ENCODE measurements at places on chromosomes 12 and 14.

DNA sequence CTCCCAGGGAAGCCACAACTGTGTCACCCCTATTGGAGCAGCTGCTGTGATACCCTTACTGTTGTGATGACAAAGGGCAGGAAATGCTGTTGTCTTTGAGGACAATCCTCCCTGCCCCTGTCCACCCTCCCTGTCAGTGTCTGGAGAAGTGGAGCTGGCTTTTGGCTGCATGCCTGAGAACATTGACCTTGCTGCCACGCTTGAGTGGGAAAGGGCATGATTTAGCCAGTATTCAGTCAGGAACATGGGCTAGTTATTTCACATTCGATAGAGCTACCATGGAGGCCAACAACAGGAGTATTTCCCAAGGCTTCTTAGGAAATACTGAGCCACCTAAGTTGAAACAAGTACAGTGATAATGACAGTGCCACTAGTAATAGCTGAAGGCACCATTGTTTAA, 59.4 kb downstream of the MYRFL start:
- DNase-seq: no peak

- DNase-seq: no peak
These were observed 51.3 kb downstream of the SERPINA3 start for GRCh38 chr14:94663538-94663937.

- DNase-seq: no peak
These were observed 6.8 kb upstream of the PPP1R13B start for GRCh38 chr14:103854017-103854808.

DNA sequence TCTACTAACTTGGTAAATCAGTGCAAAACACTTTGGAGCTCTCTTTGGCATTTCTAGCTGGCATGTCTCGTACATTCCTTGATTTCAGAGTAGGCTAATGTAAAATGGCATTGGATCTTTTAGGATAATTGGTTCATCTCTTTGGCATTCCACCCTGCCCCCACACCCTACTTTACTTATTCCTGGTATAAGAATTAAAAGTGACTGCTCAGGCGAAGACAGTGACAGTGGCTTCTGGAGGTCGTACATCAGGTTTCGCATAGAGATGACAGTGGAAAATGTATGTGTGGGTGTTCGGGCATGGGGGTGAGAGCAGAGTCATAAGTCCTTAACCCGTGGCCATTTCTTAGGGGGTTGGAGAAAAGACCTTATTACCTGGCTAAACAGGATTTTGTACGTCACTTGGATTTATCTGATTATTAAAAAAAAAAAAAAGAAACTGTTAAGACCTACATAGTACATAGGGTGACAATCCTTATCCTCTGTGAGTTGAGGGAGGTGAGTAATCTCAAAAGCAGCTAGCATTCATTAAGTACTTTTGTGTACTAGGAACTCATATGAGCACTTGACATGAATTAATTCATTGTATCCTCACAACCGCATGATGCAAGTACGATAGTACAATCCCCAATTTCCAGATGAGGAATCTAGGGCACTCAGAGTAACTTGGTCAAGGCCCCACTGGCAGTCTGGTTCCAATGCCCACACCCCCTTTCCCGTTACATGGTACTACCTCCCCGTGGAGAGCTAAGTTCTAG, 22.4 kb upstream of the KCNK13 start:
- no peak for DNase-seq

GRCh38 chr12:65083581-65083980, 37.5 kb downstream of the WIF1 start:
- no peak for DNase-seq

DNA sequence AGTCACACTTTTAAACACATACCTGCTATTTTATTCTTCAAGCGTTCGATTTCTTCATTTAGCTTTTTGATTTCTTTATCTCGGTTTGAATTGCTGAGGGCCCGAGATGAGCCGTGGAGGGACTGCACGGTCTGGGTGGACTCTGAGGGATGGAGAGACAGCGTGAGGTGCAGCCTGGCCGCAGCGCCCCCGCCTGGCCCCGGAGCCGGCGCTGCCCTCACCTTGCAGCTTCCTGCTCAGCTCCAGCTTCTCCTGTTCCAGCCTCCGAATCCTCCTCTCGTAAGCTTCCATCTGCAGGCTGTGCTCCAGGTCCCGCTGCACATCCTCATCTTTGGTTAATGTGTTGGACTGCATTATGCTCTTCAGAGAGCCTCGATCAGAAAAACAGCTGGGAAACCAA, 53.2 kb downstream of the AMN start:
- DNase-seq: no peak

- no peak for DNase-seq
These were observed 134.0 kb upstream of the CPSF6 start for GRCh38 chr12:69105101-69105962.

DNA sequence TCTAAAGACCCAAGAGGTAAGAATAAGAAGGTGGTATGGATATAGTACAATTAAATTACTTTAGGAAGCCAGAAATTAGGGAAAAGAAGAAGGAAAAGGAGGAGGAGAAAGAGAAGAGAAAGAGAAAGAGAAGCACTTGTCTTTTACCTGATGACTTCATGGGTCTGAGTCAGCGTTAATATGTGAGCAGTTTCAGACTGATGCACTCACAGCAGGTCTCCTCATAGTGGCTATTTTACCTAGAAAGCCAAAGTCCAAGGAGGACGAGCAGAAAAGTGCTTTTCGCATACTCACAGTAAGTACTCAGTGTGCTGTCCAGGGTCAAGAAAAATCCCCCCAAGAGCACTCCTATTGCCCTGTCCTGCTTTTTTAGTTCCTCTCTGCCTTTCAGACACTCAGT, 222.1 kb downstream of the C12orf42 start:
- DNase-seq: no peak

Measured in activated CD4-positive, alpha-beta T cell treated with anti-CD3 and anti-CD28 coated beads, Interleukin-2, Interleukin-4, amounts not matched to agents 100 ng/mL and 50 ng/mL, durations not matched to agents 16 hours and 8 hours (primary cell).